Stimulated activated CD4-positive, alpha-beta T cell treated with anti-CD3 and anti-CD28 coated beads, Interleukin-1b, Interleukin-23, amount 100 ng/mL, for 4 hours (primary cell): ENCODE measurements at places on chromosomes 5 and 9.

- DNase-seq: no peak
Observed at GRCh38 chr5:5207828-5208227, 67.7 kb downstream of the ADAMTS16 start.

DNA sequence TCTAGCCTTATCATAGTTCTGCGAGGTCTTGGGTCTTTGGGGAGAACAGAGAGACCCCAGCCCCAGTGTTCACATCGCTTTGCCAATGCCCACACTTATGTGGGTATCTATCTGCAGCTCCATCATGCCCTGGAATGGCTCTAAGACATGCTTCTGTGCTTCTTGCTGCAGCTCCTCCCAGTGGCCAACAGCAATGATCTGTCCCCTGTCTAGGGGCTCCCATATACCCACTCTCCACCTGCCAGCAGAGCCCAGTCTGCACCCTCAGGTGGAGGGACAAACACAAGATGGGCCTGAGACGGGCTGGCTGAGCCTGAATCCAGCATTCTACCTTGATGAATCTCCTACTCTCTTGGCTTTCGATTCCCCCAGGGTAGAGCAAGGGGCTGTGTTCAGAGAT is 14.6 kb upstream of the DAP start:
- DNase-seq: no peak

DNA sequence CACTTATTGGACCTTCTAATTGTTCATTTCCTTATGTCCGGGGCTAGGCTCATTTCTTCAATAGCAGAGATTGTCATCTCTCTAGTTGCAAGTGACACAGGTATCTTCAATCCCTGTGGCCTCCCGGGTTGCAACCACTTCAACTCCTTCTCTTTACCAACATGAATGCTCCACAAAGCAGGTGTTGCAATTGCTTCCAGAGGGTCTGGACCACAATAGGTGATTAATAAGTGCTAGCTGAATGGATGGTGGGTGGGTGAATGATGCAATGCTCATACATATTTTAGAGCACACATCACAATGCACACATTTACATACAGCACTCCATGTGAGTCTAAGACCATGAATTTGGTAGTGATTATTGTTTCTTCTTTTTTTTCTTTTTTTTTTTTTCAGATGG is 2.6 kb downstream of the CEMIP2 start:
- no peak for DNase-seq

GRCh38 chr9:97373331-97373730 is 38.6 kb upstream of the TDRD7 start:
- no peak for DNase-seq

GRCh38 chr5:105752801-105753200 is 1917.9 kb downstream of the EFNA5 start:
- DNase-seq: no peak
